ENCODE measurements at places on chromosomes 7 and 10. TPM values are rescaled to one million over a fixed set of nuclear protein-coding genes. Genes with fewer than 3 reads are reported as not detected.

Gene ANKRD7
- polyA plus RNA-seq: not detected

Gene ST8SIA6
- 0.04 TPM for polyA plus RNA-seq

Gene ADO
- 9.4 TPM for polyA plus RNA-seq

Gene SEC31B
- 45.7 TPM for polyA plus RNA-seq

Gene FANK1
- polyA plus RNA-seq: 0.23 TPM

Gene ZNF804B
- polyA plus RNA-seq: not detected

Gene GHRHR
- polyA plus RNA-seq: not detected

Gene DNMBP
- 17.0 TPM for polyA plus RNA-seq

Gene PNLIP
- not detected for polyA plus RNA-seq

- DNase-seq: no peak
- H3K27ac ChIP-seq: no peak overlapping the region
- no peaks in the 10 kb centered on the region for H3K4me1 ChIP-seq
- H3K27me3 ChIP-seq: no peaks in the 10 kb centered on the region
- no peaks in the 10 kb centered on the region for H3K36me3 ChIP-seq
- no peak overlapping the region for H3K4me3 ChIP-seq
Measured at GRCh38 chr10:47178537-47179290, 121.3 kb upstream of the GDF10 start.

GRCh38 chr7:79968077-79968648 is 166.5 kb upstream of the GNAI1 start:
- no peaks in the 10 kb centered on the region for H3K27me3 ChIP-seq
- H3K27ac ChIP-seq: no peak overlapping the region
- no peaks in the 10 kb centered on the region for H3K36me3 ChIP-seq
- H3K4me3 ChIP-seq: no peak overlapping the region

GRCh38 chr7:155813546-155814315 is 1.5 kb upstream of the SHH start:
- no peak overlapping the region for H3K27ac ChIP-seq
- no peak overlapping the region for H3K4me3 ChIP-seq
- peaks cover 58% of the 10 kb centered on the region for H3K27me3 ChIP-seq
- H3K36me3 ChIP-seq: no peaks in the 10 kb centered on the region
- H3K4me1 ChIP-seq: peaks cover 22% of the 10 kb centered on the region

GRCh38 chr10:125091891-125092290 is 68.5 kb downstream of the CTBP2 start:
- DNase-seq: no peak
- H3K27ac ChIP-seq: no peak overlapping the region
- peaks cover 11% of the 10 kb centered on the region for H3K27me3 ChIP-seq
- no peaks in the 10 kb centered on the region for H3K36me3 ChIP-seq
- H3K4me1 ChIP-seq: no peaks in the 10 kb centered on the region
- no peak overlapping the region for H3K4me3 ChIP-seq

GRCh38 chr10:112203328-112204076 is 19.9 kb upstream of the GPAM start:
- H3K27me3 ChIP-seq: no peaks in the 10 kb centered on the region
- H3K4me1 ChIP-seq: no peaks in the 10 kb centered on the region
- H3K4me3 ChIP-seq: no peak overlapping the region
- DNase-seq: no peak

- H3K27ac ChIP-seq: no peak within 1 kb of the TSS
- no peak within 1 kb of the TSS for H3K4me3 ChIP-seq
- no peak for DNase-seq
Measured at GRCh38 chr10:69801434-69802315, at the start of gene COL13A1. Gene COL13A1, plus strand, starts transcription at chr10:69801906. Its CDS starts 518 bp downstream, at chr10:69802424.

GRCh38 chr10:123009105-123009820 is 457 bp downstream of the ACADSB start:
- H3K4me3 ChIP-seq: peak overlapping the region; percentile 97
- DNase-seq: no peak
- H3K27me3 ChIP-seq: no peaks in the 10 kb centered on the region
- peaks cover 2% of the 10 kb centered on the region for H3K36me3 ChIP-seq
- H3K4me1 ChIP-seq: peaks cover 25% of the 10 kb centered on the region
- H3K27ac ChIP-seq: peak overlapping the region; percentile 92

DNA sequence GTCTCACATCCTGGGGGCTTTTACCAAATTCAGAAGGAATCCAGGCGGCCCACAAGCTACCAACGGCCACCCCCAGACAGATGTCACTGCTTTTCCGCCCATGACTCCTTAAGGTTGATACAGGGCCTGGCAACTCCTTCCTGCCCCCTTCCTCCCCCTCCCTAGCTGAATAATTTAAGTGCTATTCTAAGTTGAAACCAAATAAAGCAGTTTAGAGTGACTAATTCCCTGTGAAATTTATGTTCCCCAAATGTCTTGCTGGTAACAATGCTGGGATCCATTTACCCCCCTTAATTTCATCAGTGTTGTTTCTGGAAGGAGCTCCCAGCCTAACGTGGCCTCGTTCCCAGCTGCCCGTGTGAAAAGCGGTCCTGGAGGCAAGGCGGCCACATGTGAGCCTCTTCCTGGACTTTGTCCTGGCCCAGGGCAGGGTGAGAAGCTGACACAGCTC is 109.6 kb downstream of the TMEM130 start:
- H3K36me3 ChIP-seq: no peaks in the 10 kb centered on the region
- no peak for DNase-seq
- H3K4me1 ChIP-seq: no peaks in the 10 kb centered on the region

Data from B cell (primary cell).